ENCODE measurements at places on chromosomes 6 and 20. TPM values are rescaled to one million over a fixed set of nuclear protein-coding genes. Genes with fewer than 3 reads are reported as not detected.

DNA sequence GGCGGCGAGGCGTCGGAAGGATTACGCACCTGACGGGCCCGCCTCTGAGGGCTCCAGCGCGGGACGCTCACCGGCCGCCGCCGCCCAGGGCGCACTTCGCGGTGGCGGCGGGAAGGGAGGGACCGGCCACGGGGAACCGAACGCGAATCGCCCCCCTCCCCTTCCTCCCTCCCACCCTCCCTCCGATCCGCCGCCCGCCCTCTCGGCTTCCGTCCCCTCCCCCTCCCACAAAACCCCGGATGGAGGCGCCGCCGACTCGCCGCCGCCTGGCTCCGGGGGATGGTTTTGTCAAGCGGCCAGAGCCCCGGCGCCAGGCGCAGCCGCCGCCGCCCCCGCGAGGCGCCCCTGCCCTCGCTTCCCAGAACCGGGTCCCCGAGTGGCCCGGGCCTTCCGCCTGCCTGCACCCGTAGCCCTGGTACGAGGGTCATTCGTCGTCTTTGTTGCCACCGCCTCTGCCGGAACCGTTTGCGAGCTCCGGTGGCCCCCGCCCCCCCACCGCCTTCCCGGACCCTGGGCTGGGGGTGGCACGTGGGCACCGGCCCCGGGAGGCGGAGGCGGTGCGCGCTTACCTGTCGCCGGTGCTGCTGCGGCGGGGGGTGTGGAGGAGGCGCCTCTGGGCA lies 398 bp downstream of the ZBTB2 start:
- H3K4me1 ChIP-seq, result peaks cover 34% of the 10 kb centered on the region
- peak overlapping the region; percentile 98 for H3K4me3 ChIP-seq
- peak; percentile 86 for DNase-seq
- H3K27me3 ChIP-seq, result no peaks in the 10 kb centered on the region
- H3K36me3 ChIP-seq, result peaks cover 13% of the 10 kb centered on the region

DNA sequence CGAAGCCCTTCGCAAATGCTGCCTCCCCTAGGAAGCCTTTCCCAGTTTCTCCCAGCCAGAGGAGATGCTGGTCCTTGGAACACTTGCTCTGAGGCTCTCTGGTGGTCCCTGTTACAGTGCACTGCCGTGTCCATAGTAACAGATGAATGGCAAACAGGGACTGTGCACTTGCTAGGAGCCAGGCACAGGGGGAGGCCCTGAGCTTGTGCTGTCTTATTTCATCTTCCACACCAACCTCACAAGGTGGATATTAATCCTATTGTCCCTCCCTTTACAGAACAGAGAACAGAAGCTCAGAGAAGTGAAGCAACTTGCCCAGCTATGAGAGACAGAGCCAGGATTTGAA lies 19.0 kb downstream of the SRC start:
- DNase-seq, result no peak
- H3K27me3 ChIP-seq, result no peaks in the 10 kb centered on the region
- H3K4me1 ChIP-seq, result peaks cover 6% of the 10 kb centered on the region
- H3K4me3 ChIP-seq, result no peak overlapping the region

DZANK1 gene
- 6.5 TPM for total RNA-seq

RBBP8NL gene
- total RNA-seq, result 7.3 TPM

DNA sequence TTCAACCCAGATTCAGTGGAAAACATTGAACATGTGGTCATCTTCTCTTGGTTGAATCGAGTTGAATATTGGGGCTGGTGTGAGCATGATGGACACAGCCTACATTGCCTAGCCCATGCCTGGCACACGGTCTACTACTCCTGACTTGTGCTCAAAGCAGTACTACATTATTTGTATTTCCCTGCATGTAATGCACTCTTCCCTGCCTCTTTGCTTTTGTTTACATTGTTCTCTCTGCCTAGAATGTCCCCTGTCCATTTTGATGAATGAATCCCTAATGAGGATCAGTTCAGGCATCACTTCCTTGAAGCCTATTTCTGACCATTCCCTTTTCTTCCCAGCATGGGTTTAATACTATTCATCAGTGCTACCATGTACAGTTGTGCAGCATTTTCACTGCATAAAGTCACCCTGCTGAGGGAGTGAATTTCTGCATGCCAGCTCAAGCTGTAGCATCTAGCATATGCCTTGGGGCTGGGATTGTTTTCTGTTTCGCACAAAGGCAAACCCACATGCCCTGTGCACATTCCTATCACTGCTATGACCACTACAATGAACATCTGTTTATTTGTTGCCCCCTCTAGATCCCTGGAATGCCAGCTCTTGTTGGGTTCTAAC lies 75.3 kb upstream of the CCN6 start:
- H3K4me1 ChIP-seq, result peaks cover 19% of the 10 kb centered on the region
- no peaks in the 10 kb centered on the region for H3K27me3 ChIP-seq
- H3K27ac ChIP-seq, result peak overlapping the region; percentile 83
- no peaks in the 10 kb centered on the region for H3K36me3 ChIP-seq
- DNase-seq, result no peak

- peak overlapping the region; percentile 58 for H3K27ac ChIP-seq
- peak overlapping the region; percentile 17 for H3K4me3 ChIP-seq
- peaks cover 16% of the 10 kb centered on the region for H3K4me1 ChIP-seq
- no peaks in the 10 kb centered on the region for H3K27me3 ChIP-seq
- H3K36me3 ChIP-seq, result no peaks in the 10 kb centered on the region
Measured at GRCh38 chr6:167479901-167480648, 155.2 kb downstream of the TTLL2 start.

SPATS1 gene
- total RNA-seq, result not detected

- no peak for DNase-seq
- H3K4me3 ChIP-seq, result no peak overlapping the region
- H3K36me3 ChIP-seq, result no peaks in the 10 kb centered on the region
Measured at GRCh38 chr6:78561015-78561414, 306.3 kb upstream of the IRAK1BP1 start.

NOX3 gene
- total RNA-seq, result not detected

DNA sequence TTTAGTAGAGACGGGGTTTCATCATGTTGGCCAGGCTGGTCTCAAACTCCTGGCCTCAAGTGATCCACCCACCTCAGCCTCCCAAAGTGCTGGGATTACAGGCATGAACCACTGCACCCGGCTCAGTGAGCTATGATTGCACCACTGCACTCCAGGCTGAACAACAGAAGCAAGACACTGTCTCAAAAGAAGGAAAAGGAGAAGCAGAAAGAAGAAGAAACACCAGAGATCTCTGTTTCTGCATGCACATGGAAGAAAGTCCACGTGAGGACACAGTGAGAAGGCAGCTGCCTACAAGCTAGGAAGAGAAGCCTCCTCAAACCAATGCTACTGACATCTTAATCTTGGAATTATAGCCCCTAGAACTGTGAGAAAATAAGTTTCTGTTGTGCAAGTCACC lies 16.0 kb downstream of the ECT2L start:
- H3K36me3 ChIP-seq, result no peaks in the 10 kb centered on the region
- H3K4me3 ChIP-seq, result no peak overlapping the region
- no peaks in the 10 kb centered on the region for H3K27me3 ChIP-seq
- H3K27ac ChIP-seq, result no peak overlapping the region
- peaks cover 23% of the 10 kb centered on the region for H3K4me1 ChIP-seq

DNA sequence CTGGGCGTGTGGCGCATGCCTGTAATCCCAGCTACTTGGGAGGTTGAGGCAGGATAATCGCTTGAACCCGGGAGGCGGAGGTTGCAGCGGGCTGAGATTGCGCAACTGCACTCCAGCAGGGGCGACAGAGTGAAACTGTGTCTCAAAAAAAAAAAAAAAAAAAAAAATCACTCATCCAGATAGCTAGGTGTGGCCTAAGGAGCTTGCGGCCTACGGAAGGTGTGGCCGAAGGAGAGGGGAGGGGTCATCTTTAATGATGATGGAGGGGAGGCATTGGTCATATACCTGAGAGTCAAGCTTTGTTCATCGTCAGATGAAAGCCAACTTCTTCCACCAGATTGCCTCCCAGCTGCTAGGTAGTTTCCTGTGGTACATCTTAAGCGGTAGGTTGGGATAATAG lies 801 bp upstream of the PPARD start:
- H3K27ac ChIP-seq, result peak overlapping the region; percentile 91
- H3K36me3 ChIP-seq, result no peaks in the 10 kb centered on the region
- peak overlapping the region; percentile 96 for H3K4me3 ChIP-seq
- H3K27me3 ChIP-seq, result peaks cover 17% of the 10 kb centered on the region
- DNase-seq, result no peak

KCNK16 gene
- total RNA-seq, result 41.1 TPM

DNA sequence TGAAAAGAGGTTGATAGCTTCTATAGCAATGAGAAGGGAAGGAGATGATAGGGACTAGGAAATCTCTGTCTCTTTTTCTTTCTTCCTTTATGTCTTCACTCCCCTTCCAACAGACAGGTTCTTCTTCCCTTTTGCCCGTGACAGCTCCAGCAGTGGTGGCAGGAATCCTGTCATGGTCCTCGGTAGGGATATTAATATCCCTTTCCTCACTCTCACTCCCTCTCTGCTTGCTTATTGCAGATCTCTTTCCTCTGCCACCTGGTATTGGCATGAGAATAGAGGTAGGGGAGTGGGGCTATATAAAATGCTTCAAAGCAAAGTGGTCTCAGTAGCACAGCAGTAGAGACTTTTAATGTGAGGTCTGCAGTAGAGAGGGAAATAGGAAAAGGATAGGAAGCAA lies 19.7 kb downstream of the RAD21L1 start:
- no peak overlapping the region for H3K27ac ChIP-seq
- peaks cover 36% of the 10 kb centered on the region for H3K27me3 ChIP-seq
- no peaks in the 10 kb centered on the region for H3K36me3 ChIP-seq
- H3K4me3 ChIP-seq, result no peak overlapping the region

- no peak overlapping the region for H3K27ac ChIP-seq
- no peaks in the 10 kb centered on the region for H3K36me3 ChIP-seq
- DNase-seq, result no peak
- H3K4me1 ChIP-seq, result peaks cover 17% of the 10 kb centered on the region
- no peak overlapping the region for H3K4me3 ChIP-seq
- H3K27me3 ChIP-seq, result peaks cover 10% of the 10 kb centered on the region
Measured at GRCh38 chr6:16256781-16257180, 18.4 kb downstream of the GMPR start.

DNA sequence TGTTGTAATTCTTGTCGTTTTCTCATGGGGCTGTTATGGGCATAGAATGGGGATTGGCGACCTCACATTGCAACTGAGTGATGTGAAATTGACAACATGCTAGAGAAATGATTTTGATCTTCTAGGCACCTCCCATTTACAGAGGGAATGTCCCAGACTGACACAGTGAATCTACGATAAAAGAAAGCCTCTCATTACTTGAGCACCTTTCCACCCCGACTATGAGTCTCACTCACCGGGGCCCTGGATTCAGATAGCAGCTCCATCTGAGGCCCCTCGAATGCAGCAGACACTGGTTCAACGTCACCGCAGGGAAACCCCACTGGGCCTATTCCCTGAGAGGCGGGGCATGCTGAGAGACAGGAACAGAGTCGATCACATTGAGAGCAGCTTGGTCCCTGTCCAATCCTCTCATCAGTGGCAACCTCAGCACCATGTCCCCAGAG lies 49.1 kb downstream of the NFATC2 start:
- H3K4me1 ChIP-seq, result peaks cover 45% of the 10 kb centered on the region
- no peak for DNase-seq
- H3K36me3 ChIP-seq, result no peaks in the 10 kb centered on the region
- no peak overlapping the region for H3K4me3 ChIP-seq

TSHZ2 gene
- total RNA-seq, result 45.5 TPM

- no peak overlapping the region for H3K27ac ChIP-seq
- peaks cover 7% of the 10 kb centered on the region for H3K36me3 ChIP-seq
- no peaks in the 10 kb centered on the region for H3K27me3 ChIP-seq
- peaks cover 14% of the 10 kb centered on the region for H3K4me1 ChIP-seq
Measured at GRCh38 chr6:19891451-19891850, 54.3 kb downstream of the ID4 start.
